ENCODE measurements at places on chromosomes 5 and 9.

DNA sequence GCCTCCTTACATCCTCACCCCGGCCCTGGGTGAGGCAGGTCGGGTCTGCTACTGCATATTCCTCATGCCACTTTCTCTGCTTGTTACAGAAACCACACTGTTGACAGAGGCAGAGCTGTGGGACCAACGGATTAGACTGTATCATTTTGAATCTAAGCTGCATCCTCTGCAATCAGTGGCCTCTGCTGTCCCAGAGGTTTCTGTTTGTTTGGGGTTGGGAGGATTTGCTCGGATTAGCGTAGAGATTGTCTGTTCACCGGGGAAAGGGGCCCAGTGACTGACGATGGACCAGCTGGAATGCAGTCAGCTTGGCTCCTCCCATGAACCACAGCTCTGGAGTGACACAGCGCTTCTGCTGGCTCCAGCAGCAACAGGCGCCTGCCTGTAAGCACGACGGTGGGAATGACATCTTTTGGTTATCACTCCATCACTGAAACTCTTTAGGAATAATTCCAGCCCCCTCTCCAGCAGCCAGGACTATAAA lies 37.3 kb upstream of the ADRA1B start:
- DNase-seq = peak; percentile 84

DNA sequence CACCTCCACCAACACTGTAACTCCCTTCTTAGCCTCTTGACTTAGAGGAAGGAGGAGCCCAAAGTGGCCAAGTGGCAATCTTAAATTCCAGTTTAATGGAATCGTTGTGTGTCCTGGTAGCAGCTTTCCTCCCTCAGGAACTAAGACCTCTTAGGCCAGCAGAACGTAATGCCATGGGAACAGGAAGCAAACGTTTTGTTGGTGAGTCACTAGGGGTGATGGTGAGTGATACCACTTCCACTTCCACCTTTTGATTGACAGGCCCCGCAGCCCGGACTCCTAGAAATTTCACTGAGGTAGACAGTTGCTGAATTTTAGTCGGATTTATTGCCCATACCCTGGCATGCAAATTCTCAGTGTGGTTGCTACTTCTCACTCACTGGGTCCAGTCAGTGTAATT lies 94.2 kb upstream of the FBN2 start:
- no peak for DNase-seq

GRCh38 chr5:160272264-160272663 lies 40.1 kb downstream of the CCNJL start:
- no peak for DNase-seq

DNA sequence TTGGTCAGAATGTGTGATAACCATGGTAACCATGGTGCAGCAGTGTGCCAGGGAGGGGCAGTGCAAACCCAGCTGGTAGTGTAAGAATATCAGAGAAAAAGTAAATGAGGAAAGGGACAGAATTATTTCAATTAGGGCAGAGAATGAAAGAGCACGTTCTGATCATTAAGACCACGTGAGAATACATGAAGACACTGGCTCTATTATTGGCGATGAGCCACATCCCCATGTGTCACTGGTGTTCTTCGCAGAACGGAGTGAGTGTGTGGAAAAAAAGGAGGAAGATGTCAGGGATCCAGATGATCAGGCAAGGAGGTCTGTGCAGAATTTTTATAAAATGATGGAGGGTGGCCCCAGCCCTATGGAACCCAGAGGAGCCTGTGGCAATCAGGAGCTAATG lies 315.5 kb downstream of the SEMA5A start:
- no peak for DNase-seq

DNA sequence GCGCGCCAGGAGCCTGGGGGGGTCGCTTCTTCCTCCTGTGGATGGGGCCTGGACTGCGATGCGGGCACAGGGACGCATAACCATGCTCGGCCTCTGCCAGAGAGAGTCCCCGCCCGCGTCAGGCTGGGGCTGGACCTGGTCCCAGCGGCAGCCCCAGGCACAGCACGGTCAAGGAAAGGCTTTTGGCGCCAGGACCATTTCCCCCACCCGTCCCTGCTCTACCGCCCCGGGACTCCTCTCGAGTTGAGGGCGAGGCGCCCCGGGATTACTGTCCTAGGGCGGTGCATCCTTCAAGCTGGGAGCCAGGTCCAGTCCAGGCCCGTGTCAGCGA lies 341 bp downstream of the MXD3 start:
- DNase-seq = no peak

- DNase-seq = no peak
Observed at GRCh38 chr5:151004499-151004898, 15.9 kb upstream of the GPX3 start.

Data from AG08396 (cell line).